ENCODE measurements at places on chromosomes 5 and 9.

DNA sequence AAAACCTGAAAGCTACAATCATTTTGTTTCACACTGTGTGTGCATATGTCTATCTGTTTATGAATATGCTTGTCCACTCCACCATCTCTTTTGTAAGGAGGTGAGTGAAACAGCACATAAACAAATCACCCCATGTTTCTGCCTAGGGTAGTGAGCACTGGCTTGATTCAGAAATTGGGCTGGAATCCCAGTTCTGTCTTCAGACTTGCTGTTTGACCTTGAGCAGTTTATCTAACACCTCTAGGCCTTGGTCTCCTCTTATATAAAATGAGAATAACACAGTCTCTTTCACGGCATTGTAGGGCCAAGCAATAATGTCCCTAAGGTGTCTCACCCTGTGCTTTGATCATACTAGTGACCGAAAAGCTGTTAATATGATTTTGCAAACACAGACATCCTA, 61.2 kb downstream of the ZNF366 start:
- no peak for DNase-seq

DNA sequence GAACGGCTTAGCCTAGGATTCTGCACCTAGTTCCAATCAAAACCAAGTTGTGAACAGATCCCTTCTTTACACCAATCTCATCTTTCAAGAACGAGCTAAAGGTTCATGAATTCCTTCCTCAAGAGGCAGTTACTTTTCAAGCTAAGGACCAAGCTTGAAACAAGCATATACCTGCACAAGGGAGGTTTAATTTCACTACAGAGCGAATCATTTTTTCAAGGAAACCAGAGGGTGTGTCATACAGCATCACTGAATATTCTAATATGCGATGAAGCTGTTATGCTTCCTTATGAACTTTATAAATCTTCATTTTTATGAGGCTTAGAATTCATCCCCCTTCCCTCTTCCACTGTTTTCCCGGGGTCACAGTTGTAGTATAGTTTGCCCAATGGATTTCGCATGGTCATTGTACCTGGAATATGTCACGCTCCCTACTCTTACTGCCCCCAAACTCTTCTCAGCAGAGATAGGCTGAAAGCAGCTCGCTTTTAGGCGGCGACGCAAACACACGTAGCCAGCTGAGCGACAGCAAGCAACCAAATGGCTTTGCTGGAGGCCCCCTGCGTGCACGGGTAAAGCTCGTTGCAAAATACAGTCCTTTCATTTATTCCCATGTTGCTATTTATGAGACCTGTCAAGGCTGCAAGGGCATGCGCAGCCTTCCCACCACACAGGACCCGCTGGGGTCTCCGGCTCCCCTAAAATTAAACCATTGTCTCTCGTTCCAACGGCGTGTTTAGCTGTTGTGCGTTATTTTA, 832 bp downstream of the LMBRD2 start:
- peak; percentile 18 for DNase-seq

DNA sequence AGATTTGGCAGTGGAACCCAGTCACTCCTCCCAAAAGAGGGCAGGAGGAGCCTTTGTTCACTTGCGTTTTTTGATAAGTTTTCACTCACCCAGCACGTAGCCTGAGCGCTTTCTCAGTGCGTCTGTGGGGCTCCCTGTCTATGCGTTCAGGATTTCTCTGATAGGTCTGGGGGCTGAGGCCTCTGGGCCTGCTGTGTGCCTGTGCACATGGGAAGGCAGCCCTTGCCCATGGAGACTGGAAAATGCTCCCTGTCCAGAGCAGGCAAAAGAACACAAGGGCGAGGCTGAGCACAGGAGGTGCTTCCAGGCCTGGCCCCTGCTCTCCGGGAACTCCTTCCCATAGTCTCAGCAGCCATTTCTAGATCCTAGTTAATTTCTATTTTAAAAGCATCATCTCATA, 249.9 kb downstream of the FSTL4 start:
- DNase-seq: no peak

- no peak for DNase-seq
Measured at GRCh38 chr5:94725142-94725541, 106.7 kb downstream of the SLF1 start.

GRCh38 chr5:124276166-124276565, 470.3 kb downstream of the ZNF608 start:
- DNase-seq: no peak

DNA sequence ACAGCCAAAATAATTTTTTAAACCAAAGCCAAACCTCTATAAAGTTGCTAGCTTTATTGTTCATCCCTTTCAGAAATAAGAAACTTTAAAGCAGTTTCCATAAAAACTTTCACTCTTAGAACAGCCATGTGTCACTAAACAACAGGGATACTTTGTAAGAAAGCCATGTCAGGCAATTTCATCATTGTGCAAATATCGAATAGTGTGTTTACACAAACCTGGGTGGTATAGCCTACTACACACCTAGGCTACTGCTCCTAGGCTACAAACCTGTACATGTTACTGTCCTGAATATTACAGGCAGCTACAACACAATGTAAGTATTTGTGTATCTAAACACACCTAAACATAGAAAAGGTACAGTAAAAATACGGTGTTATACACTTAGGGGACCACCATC, 59.9 kb downstream of the TLE1 start:
- no peak for DNase-seq

- no peak for DNase-seq
Measured at GRCh38 chr5:103433211-103433610, 129.4 kb downstream of the NUDT12 start.

- no peak for DNase-seq
Measured at GRCh38 chr5:171450423-171451331, 31.2 kb downstream of the FGF18 start.

GRCh38 chr5:56673171-56673570, 142.2 kb upstream of the MAP3K1 start:
- no peak for DNase-seq

DNA sequence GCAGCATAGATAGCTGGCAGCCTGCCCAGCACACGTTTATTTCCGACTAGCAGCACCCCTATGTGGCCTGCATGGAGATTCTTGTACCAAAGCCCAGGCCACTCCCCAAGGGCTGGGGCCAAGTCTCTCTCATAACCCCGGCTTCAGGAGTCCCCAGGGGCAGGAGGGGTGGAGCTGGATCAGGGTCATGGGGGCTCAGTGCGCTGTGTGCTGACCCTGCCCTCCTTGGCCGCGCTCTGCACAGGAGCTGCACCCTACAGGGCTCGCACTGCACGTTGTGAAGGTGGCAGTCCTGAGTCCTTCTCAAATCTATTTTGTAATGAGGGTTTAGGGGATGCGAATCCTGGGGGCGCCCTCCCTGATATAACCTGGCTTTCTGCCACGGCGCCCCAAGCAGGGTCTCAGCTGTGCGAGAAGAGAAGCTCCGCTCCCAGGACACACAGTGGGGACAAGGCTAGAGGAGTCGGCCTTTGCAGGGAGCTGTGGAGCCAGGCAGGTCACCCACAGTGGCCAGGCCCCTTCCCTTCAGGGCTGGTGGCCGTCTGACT, 28.6 kb downstream of the NKD2 start:
- DNase-seq: no peak

DNA sequence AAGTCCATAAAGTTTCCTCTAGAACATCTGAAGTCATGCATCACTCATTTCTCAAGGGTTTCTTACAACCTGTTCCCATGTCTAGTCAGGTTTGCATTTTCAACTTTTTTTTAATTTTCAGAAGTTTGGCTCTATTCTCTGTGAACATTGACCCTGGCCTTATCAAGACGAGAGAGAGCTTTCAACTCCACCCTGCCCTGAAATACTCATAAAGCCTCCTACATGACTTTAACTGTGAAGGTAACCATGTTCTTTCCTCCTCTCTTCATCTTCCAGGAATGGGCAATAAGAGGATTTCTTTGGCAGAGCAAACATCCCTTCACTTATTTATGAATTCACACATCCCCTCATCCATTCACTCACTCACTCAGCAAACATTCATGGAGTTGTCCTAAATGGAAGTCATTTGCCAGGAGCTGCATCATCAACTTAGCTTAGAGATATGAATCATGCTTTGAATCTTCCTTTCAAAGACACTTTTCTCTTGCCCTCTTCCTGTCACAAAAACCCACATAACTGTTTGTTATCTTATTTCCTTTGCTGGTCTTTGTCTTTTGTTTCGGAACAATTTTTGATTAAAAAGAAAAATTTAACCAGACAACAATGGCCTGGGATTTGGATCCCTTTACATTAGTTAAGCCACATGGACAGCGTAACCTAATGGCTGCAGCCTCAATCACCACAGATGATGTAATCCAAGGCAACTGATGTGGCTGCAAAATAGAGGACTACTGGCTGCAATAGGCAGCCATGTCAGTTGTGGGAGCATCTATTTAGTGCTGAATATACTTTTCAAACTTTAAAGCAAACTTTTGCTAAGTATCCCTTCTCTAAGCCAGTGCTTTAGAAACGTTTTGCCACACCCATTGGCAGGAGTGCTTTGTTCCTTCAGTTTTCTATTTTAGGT, 43.0 kb upstream of the GNAQ start:
- DNase-seq: no peak

DNA sequence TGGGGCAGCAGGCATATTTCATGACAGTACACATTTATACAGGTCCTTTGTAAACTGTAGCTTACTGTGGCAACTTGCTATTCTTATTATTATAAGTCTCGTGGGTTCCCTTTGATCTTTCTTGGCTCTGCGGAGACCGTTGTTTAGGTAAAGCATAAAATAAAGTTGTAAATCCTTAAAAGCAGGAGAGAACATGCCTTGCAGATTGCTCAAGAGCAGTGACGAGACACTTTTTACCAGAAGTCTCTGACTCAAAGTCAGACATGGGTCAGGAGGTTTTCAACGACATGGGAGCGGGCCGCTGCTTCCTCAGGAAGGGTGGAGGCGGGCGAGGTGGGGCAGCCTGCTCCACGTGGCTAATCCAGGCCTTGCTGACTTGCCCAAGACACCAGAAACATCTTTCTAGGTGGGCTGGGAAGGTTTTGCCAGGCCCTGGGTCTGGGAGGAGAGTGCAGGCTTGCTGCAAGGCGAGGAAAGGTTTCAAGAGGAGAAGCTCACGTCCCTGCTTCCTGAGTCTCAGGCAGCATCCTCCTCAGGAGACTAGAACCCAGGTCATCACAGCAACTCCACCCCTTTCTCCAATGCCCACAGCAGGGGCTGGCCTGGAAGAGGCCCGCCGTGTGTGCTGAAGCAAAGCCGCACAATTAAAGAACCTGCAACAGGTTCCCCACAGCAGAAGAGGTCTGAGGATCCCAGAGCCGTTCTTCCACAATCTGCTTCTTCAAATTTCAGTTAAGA, 6.5 kb downstream of the TBC1D2 start:
- no peak for DNase-seq

All from stimulated activated naive CD4-positive, alpha-beta T cell (primary cell).